Sciatic nerve (tissue), 2 donors: ENCODE measurements at places on chromosomes 3 and 15.

GRCh38 chr15:68601206-68602197 is 22.7 kb downstream of the CORO2B start:
- no peak for DNase-seq

DNA sequence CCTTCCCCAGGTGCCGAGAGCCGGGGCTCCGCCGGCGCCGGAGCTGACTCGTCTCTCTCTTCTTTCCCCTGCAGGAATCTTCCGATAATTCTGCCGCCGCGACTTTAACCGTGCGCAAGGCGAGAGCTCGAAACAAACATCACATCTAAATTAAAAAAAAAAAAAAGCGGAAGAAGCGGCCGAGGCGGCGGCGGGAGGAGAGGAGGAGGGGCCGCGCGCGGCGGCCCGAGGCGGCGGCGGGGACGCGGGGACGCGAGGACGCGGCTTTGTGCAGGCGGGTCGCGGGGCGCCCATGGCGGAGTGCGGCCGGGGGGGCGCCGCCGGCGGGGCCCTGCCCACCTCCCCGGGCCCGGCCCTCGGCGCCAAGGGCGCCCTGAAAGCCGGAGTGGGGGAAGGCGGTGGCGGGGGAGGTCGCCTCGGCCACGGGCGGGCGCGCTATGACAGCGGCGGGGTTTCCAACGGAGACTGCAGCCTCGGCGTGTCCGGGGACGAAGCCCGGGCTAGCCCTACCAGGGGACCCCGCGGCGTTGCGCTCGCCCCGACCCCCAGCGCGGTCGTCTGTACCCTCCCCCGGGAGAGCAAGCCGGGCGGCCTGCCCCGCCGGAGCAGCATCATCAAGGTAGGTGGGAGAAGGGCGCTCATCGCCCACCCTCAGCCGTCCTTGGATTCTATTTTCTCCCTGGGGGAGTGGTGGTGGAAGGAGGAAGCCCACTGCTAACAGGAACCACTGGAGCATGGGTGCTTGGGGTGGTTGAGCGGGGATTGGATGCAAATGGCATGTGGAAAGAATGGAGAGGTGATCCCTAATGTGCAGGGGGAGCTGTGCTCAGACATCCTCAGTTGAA is at the start of gene PLCL2:
Gene PLCL2 (plus strand): TSS at position 208 of the 845 bp plus-strand sequence. CDS start 85 bp downstream, at position 293.
- DNase-seq, result peak; percentile 71

DNA sequence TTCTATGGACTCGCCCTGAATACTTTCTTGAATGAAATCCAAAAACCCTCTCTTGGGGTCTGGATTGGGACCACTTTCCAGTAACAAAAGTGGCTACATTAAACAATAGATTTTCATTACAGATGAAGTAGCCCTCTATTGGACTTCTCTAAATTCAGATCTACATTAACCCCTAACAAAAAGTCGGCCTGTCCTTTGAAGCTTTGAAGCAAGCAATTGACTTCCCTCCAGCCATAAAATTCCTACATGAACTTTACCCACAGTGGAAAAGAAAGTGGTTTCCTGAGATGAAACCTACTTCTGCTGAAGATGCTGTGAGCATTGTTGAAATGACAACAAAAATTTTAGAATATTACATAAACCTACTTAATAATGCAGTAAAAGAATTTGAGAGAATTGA is 967.1 kb upstream of the ROBO1 start:
- DNase-seq, result no peak

GRCh38 chr15:97463696-97464095 is 496.8 kb upstream of the ARRDC4 start:
- no peak for DNase-seq

- DNase-seq, result no peak
These were observed 879 bp upstream of the EIF5A2 start for GRCh38 chr3:170909129-170909903.

DNA sequence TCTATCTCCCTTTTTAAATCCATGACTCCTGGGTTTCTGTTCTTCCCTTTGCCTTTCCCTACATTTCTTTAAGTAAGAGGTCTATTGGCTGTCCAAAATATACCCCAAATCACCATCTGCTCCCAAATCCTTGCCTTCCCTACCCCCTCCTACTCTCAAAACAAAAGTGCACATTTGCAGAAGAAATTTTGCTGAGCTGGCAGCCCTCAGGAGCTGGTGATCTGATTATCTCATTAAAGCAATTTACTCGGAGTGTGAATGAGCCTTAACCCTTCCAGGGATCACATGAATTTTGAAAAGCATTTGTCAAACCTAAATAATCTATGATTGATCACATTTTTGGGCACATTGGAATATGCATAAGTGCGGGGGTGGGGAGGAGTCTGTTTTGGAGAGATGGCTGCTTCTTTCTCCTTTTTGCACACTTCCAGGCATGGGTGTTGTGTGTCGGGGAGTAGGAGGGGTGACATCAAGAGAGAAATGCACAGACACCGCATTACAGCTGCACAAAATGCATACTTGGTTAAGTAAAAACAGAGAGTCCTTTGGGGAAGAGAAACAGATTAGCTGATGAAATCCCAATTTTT is 892.6 kb downstream of the TUSC7 start:
- no peak for DNase-seq

DNA sequence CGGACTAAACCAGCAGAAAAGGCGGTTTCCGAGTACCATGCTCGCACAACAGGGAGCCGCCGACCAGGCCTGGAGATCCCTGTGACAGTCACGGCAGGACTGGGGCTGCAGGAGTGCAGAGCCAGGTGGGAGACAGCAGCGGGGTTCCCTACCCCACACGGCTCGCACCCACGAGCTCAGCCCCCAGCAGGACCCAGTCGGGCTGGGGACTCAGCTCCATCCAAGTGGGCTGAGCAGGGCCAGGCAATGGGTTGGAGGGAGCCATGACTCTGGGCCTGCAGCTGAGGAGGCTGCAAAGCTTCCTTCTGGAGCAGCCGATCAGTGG is 15.8 kb downstream of the XXYLT1 start:
- DNase-seq, result no peak

DNA sequence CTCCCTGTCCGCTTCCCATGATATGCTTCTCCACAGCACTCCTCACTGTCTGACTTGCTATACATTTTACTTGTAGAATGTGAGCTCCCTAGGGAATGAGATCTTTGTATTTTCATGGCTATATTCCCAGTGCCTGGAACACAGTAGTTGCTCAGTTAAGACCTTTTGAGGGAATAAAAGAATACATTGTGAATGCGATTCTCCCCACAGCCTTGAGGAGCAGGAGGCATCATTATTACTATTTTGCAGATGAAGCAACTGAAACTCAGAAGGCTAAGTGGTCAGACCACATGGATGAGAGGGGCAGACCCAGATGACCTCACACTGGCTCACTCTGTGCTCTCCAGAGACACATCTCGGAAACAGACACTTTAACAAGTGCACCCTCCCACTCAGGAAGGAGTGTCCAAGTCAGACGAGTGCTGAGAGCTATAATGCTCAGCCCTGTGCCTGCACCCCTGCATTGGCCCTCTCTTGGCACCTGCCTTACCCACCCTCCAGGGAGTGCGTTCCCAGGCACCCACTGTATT is 46.8 kb downstream of the SST start:
- no peak for DNase-seq

DNA sequence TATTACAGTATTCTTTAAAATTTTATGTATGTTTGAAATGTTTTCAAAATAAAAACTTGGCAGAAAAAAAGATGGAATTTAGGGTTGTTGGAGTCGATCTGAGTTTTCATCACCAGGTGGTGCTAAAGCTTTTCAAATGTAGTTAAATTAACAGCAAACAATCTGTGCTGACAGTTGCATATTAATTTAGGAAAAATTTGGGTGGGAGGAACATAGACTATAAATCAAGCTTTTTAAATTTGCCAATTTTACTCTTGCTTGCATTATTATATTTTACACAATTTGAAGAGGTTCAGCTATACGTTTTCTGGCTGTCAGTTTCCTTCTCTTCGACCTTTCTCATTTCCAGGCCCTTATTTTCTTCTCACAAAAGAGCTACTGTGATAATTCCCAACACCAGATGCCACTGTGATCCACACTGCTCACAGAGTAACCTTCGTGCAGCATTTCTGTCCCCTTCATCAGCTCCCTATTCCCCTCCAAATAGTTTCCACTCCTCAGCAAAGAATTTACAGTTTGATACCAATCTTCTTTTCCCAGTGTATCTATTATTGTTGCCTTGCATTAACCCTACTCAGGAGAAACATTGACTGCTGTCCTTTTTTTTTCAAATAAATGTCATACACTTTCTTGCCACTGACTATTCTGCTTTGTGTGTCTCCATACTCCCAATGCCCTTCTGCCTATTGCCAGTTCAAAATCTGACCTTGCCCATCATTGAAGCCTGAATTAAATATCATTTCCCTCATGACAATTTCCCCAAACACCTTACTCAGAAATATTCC is 53.4 kb upstream of the EIF5A2 start:
- DNase-seq, result no peak

DNA sequence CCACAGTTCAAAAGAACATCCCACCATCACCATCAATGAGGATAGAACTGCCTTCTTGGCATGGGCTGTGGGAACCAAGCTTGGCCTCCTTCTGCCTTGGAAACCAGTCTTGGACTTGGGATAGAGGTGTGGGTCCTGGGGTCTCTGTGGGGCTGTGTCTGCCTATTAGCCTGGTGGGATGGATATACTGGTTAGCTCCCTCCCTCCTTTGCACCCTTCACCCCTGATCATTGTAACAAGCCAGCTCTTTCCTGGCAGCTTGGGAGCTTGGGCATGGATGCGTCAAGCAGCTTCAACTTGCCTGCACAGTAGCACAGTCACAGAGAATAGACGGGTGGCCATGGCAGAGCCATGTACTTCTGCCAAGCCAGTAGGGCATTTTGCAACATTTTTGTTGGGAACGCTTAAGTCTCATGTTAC is 65.2 kb downstream of the SMAD6 start:
- DNase-seq, result no peak

DNA sequence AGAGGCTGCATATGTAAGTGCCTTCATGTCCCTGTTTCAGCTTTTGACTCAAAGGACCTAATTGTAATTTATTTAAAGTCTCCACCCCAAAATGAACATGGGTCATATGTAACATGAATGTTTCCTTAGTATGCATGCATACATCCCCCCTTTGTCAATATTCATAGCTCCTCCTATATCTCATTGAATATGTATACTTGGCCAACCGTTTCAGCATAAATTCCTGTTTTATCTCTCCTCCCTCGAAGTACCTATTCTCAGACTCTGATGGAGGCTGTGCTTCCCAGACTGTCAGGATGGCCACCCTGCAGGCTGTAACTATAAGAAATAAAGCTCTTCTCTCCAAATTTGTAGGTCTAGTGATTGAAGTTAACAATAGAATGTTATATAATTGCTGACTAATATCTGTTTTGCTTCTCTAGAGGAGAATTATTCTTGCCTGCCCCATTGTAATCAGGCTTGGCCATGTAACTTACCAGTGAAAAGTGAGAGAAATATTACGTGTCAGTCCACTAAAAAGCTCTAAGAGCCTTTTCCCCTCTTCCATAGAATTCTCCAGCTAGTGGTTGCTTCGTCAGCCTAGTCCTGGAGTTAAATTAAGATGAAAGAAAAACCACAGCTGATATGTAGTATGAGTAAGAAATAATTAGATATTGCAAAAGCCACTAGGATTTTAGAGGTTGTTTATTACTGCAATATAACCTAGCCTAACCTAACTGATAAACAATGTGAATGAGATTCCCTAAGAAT is 245.1 kb downstream of the ZNF385D start:
- DNase-seq, result no peak

- DNase-seq, result no peak
These were observed 62.8 kb downstream of the SEMA5B start for GRCh38 chr3:122964811-122965210.
